ENCODE measurements at places on chromosomes 6 and 20. TPM values are rescaled to one million over a fixed set of nuclear protein-coding genes. Genes with fewer than 3 reads are reported as not detected.
A peak's percentile ranks its signal among the peaks of the same experiment; 100 is the strongest.

SAPCD1 gene
- not detected for total RNA-seq

- peak; percentile 52 for DNase-seq
Observed at GRCh38 chr6:11341867-11342266, 109.4 kb upstream of the NEDD9 start.

DNA sequence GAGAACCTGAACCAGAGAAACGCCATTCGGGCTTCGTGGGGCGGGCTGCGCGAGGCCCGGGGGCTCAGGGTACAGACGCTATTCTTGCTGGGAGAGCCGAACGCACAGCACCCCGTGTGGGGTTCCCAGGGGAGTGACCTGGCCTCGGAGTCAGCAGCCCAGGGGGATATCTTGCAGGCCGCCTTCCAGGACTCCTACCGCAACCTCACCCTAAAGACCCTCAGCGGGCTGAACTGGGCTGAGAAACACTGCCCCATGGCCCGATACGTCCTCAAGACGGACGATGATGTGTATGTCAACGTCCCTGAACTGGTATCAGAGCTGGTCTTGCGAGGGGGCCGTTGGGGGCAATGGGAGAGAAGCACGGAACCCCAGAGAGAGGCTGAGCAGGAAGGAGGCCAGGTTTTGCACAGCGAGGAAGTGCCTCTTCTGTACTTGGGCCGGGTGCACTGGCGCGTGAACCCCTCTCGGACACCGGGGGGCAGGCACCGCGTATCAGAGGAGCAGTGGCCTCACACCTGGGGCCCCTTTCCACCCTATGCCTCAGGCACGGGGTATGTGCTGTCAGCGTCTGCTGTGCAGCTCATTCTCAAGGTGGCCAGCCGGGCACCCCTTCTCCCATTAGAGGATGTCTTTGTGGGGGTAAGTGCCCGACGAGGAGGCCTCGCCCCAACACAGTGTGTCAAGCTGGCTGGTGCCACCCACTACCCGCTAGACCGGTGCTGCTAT lies 904 bp downstream of the B3GALT4 start:
- no peak for DNase-seq

DNA sequence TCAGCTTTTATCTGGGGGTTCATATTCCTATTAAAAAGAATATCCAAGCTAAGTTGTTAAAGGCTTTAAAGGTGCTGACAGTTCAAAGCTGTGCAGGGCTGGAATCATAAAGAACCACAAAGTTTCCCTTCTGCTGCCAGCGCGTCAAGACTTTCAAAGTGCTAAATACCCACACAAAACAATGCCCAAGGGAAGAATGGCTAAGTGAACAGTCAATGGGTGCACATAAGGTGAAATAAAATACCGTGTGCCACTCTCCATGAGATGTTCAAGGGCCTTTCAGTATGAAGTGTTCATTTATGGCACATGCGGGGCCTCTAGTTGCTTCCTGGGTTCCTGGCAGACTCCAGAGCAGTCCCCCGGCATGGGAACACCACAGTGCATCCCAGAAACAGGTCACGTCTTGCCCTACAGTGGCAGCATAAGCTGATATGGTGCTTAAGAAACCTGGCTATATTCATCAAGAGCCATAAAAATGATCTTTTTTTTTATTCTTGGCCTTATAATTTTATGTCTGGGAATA lies 14.1 kb downstream of the TXNDC5 start:
- DNase-seq = no peak

OR11A1 gene
- total RNA-seq = not detected

TMEM217 gene
- total RNA-seq = 1.4 TPM

KCNK5 gene
- total RNA-seq = not detected

DNA sequence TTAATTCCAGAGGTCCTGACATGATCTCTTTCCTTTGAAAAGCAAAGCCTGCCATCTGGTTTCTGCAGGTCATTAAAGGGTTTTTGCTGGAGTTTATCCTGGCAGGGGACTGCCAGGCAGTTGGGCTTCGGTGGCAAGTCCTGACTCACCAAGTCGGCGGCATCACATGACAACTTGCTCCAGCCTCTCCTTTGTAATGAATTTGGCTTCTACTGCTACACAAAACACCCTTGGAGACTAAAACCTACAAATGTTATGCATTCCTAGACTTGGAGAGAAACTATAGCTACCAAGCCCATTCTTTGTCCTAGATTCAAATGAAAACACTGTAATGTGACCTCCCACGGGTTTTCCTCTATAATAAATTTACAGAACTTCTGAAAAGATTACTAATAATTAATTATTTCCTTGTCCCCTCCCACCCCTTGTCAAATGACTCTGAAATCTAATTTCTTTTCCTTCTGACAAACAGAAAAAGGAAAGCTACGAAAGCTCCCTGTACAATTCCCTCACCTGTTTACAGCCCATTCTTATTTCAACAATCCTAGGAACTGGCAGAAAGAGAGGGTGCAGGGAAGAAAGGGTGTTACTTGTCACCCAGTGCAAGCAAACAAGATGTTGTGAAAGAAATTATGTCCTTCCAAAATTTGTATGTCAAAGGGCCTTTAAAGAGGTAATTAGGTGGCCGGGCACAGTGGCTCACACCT lies 62.9 kb downstream of the QRSL1 start:
- peak; percentile 15 for DNase-seq

CCN2 gene
- 211 TPM for total RNA-seq

DNA sequence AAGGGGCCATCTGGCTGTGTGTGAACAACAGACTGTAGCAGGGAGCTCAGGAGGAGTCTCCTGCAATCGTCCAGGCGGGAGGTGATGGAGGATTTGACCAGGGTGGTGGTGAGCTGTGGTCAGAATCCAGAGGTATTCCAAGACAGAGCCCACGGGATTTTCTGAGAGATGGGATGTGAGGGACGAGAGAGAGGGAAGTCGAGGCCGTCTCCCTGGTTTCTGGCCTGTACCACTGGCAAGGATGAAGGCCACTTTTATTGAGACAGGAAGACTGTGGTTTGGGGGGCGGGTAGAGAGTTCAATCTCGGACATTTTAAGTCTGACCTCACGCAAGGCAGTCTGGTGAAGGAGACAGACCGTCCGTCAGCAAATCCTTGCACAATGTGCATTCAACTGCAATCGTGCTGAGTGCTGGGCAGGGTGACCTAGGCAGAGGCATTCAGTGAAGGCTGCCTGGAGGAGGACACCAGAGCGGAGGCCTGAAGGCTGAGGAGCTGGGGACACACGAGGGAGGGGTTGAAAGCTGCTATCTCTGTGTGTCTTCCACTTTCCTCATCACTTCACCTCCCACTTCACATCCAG lies 53.9 kb downstream of the PREX1 start:
- no peak for DNase-seq

DNA sequence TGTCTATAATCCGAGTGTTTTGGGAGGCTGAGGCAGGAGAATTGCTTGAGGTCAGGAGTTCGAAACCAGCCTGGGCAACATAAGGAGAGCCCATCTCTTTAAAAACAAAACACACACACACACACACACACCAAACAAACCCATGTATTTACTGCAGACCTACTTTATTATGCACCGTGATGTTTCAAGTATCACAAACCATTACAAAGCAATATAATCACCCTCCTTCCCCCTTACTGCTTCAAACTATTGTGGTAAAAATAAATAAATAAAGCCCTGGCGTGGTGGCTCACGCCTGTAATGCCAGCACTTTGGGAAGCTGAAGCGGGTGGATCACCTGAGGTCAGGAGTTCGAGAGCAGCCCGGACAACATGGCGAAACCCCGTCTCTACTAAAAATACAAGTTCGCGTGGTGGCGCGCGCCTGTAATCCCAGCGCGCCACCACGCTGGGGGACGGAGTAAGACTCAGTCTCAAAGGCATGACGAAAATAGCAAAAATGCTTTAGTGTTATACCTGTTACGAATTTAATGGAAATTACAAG lies 1.5 kb downstream of the TBCC start:
- no peak for DNase-seq

SIRPA gene
- total RNA-seq = 9.7 TPM

- DNase-seq = no peak
Observed at GRCh38 chr20:62347445-62347844, 19.7 kb downstream of the LAMA5 start.

DNA sequence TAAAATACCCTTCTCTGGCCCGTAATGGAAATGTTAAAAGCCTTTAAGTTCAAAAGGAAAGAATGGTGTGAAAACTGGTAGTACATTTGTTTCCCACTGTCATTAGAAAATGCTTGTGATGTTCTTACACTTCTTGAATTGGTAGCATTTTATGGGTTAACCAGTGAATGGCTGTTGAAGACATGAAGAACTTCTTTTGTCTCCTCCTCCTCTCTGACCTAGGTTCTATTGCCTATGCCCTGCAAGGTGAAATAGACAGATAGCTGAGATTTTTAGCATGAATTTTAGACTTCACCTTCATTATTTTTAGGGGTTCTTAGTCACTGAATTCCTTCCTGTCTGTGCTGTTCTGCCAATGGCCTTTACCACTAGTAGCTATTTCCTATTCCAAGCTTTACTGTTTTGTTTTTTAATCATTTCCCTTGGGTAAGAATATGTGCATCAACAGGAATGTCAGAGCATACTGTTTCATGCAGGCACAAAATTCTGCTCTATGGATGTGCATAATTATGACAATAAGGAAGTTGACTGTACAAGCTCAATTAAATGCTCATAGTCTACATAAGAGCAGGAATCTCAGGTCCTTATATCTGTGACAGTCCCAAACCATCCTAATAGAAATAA lies 4.9 kb downstream of the TNFAIP3 start:
- DNase-seq = peak; percentile 47

DNA sequence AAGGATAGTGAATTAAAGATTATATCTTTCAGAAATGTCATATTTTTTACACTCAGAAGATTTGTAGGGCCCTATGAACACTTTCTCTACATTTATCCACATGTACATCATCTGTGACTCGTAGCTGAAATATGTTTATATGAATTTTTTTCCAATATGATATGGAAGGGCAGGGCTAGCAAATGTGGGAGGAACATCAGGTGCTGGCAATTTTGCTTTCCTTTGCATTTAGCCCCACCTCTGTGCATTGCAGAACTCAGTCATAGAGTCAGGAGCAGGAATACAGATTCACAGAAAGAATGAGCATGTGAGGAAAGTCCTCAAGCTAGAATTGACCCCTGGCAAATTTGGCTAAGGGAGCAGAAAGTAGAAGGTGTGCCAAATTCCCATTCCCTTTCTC lies 129.9 kb downstream of the CRYBG1 start:
- DNase-seq = no peak

DNA sequence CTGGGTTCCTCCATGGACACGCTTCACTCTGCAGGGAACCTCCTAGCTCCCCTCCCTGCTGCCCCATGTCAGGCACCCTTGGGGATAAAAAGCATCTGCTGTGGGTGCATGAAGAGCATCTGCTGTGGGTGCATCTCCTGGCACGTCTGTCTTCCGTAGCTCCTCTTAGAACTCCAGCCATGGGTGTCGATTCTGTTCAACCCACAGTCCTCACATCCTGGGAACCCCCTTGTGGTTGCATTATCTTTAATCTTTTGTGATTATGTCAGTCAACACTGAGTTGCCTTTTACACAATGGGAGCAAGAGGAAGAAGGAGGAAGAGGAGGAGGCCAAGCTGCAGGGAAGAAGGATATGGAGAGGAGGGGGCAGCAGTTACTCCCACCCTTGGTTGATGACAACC lies 24.1 kb upstream of the CCR6 start:
- DNase-seq = no peak

- no peak for DNase-seq
Observed at GRCh38 chr6:37302086-37302686, 44.2 kb upstream of the TMEM217 start.

GSTA3 gene
- total RNA-seq = not detected

SAMD10 gene
- 0.54 TPM for total RNA-seq

DNA sequence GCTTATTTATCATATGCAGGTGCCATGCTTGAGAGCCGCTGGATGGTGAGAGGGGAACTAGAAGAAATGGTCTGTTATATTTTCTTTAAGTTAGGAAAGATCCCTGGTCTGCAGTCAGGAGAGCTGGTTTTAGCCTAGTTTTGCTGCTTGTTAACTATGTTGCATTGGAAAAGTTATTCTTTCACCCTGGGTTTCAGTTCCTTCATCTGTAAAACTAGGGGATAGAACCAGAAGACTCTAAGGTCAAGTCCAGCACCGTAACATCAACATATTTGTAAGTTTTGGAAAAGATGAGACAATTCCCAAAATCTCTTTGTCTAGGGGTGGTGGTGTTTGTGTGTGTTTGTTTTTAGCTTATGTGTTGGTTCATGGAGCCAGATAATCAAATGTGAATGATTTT lies 304.0 kb downstream of the QKI start:
- no peak for DNase-seq

SIRPD gene
- not detected for total RNA-seq

DNA sequence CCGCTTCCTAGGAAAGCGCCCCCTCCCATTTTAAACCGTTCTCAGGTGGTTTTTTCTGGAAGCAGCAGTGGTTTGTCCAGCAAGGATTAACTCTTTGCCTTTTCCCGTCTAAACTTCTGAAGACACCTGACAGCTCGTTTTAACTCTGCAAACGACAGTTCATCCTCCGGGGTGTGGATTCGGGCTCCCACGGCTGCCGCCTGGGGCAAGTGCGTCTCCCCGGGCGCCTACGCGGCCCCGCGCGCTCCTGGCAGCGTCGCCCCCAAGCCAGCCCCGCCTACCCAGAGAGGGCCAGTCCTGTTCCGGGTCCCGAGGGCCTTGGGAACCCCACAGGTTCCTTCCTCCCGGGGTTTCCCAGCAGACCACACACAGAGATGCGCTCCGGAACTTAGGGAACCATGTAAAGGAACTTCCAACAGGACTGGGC lies 54.4 kb downstream of the PRR18 start:
- DNase-seq = no peak

DNA sequence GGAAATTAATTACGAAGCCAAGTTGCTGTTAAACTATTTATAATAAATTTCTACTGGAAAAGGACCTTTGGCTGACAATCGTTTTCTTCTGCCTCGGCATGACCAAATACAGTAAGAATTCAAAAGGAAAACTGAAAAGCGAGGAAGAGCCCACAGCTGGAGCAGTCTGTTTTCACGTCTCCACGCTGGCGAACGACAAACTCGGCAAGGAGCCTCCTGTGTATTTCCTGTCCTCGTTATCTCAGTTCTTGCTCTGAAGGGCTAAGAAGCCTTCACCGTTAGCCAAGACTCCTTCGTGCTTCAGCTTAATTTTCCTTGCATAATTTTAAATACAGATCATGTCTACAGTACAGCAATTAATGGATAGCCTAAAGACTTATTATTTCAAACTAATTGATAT lies 214.3 kb upstream of the PLCB4 start:
- peak; percentile 83 for DNase-seq

- no peak for DNase-seq
Observed at GRCh38 chr6:8218861-8219260, 116.5 kb upstream of the EEF1E1 start.

PROKR2 gene
- total RNA-seq = not detected

BPIFA3 gene
- not detected for total RNA-seq

DNA sequence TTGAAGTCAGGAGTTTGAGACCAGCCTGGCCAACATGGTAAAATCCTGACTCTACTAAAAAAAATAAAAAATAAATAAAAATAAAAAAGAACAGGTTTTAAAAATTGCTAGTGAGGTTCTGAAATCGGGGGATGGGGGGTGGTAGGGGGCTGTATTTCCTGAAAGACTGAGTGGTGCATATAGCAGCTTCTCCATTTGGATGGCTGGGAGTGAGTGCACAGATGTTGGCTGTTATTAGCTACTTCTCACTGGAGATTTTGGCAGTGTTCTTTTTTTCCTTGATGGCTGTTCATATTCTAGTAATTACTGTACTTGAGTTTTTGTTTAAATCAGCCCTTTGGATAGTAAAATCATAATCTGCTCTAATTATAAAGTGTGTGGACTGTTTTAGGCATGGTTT lies 79.8 kb downstream of the RTN4IP1 start:
- DNase-seq = no peak

GRCh38 chr6:144485531-144485930 lies 200.4 kb downstream of the UTRN start:
- peak; percentile 78 for DNase-seq

GRCh38 chr6:53130569-53131290 lies 17.9 kb downstream of the GCM1 start:
- no peak for DNase-seq

GINM1 gene
- 31.4 TPM for total RNA-seq
